Common myeloid progenitor, CD34-positive (primary cell): ENCODE measurements at places on chromosomes 16 and 17.
A peak's percentile ranks its signal among the peaks of the same experiment; 100 is the strongest.

DNA sequence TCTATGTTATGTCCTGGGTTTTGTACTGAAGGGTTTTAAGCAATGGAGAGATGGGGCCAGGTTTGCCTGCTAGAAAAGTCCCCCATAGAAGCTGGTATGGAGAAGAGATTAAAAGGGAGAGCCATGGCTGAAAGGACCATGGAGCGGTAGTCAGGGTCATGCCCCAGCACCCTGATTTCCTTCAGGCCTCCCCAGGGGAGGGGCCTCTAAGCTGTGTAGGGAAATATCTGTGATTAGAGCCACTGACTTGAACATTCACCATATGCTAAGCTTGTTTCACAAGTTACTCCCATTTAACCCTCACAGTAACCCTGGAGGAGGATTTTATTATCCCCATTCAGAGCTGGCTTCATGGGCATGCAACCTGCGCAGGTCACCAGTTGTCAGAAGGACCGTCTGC lies 3.8 kb upstream of the ATP2A3 start:
- DNase-seq: no peak

DNA sequence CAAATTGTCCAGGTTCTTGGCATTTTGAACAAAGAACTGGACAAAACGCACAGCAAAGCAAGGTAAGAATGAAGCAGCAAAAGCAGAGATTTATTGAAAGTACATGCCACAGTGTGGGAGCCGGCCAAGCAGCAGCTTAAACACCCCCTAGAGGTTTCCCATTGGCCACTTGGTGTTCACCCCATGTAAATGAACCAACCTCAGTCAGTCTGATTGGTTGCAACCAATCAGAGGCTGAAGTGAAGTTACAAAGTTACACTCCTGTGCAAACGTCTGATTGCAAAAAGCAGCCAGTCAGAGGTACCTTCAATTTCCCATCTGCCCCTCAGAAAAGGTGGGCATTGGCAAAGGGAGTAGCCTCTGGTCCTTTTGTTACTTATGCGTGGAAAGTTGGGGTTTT lies 8.8 kb upstream of the ZNF263 start:
- DNase-seq: no peak

GRCh38 chr16:4365014-4365406 lies 6.6 kb upstream of the VASN start:
- no peak for DNase-seq

- no peak for DNase-seq
Measured at GRCh38 chr17:21082001-21082436, 39.2 kb upstream of the USP22 start.

DNA sequence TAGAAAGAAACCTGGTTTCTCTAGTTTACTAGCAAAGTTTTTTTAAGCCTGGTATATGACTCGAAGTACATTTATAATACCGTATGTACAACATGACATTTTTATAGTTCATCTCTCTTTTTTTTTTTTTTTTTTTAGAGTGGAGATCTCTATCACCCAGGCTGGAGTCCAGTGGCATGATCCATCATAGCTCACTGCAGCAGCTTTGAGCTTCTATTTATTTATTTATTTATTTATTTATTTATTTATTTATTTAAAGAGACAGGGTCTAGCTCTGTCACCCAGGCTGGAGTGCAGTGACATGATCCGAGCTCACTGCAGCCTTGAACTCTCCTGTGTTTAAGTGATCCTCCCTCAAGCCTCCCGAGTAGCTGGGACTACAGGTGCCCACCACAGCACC lies 25.9 kb upstream of the VPS4A start:
- DNase-seq: no peak

GRCh38 chr17:50328363-50329325 lies 17.3 kb upstream of the XYLT2 start:
- DNase-seq: no peak

DNA sequence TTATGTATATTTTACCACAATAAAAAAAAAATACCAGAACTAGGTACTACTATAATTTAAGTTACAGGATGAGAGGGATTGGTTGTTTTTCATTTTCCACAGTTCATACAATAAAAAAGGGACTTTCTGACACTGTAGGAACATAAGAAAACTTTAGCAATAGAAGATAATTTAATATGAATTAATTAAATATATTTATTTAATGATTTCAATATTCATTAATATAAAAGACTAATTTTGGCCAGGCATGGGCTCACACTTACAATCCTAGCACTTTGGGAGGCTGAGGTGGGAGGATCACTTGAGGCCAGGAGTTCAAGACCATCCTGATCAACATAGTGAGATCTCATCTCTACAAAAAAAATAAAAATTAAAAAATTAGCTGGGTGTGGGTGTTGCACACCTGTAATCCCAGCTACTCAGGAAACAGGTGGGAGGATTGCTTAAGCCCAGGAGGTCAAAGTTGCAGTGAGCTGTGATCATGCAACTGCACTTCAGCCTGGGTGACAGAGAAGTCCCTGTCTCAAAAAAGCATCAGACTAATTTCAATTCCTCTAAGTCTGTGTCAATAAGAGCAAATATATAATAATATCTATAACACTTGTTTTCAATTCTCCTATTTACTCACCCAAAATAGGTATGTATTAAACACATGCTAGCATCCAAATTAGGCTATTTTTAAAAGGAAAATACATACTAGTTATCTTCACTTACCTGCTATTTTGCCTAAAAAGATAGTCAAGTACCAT lies 79.6 kb downstream of the BRIP1 start:
- no peak for DNase-seq

GRCh38 chr17:40560592-40561293 lies 4.5 kb downstream of the CCR7 start:
- peak; percentile 64 for DNase-seq

DNA sequence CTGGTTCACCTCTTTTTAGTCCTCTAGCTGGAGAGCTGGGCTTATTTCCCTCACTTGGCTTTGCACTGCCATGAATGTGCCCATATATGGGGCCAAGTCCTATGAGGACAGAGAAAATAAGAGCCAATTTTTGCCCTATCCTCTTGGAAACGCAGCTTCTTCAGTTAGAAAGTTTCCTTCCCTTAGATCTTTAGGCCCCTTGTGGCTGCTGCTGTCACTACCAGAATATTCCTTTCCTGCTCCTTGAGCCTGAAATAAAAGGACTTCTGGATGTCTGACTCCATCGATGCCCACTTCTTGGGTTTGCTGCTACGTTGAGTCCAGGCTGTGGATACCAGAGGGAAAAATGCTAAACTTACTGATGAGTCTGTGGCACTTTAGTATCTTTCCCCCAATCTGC lies 487.1 kb downstream of the GRIN2A start:
- no peak for DNase-seq

DNA sequence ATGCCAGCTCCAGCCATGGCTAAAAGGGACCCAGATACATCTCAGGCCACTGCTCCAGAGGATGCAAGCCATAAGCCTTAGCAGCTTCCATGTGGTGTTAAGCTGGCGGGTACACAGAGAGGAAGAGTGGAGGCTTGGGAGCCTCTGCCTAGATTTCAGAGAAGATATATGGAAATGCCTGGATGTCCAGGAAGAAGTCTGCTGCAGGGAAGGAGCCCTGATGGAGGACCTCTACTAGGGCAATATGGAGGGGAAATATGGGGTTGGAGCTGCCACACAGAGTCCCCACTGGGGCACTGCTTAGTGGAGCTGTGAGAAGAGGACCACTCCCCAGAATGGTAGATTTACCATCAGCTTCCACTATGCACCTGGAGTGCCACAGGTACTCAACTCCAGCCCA lies 32.1 kb downstream of the RNF112 start:
- DNase-seq: no peak

DNA sequence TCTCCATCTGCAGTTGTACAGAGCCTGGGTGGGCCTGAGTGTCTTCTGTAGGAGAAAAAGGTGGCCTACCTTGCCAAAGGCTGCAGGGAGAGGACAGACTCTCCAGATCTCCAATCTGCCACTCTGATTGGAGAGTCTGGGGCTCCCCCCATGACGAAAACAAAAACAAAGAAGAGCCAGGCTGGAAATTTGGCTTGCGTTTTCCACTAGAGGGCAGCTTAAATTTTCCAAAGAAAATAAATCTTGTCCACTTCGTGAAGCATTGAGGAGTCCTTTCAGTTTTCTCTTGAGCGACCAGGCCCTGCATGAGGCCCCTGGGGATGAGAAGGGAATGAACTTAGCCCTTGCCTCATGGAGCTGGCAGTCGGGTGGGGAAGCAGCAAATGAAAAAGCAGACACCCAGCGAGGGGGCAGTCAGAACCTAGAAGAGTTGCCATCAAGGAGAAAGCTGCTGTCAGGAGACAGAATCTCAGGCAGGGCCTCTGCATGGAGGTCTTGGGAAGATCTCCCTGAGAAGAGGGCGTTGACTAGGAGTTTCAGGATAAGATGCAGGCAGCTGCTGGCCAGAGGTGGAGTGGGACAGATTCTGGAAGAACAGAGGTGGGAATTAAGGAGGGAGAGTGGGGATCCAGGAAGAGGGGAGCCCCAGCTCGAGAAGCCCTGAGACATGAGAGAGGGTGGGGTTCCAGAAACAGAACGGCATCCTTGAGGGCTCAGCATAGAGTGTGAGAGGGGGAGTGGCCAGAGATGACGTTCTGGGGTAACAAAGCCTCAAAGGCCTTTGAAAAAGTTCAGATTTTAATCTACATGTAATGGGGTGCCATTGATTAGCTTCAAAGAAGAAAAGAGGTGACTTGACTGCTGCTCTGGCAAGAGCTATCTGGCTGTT lies 8.4 kb upstream of the SHCBP1 start:
- no peak for DNase-seq

DNA sequence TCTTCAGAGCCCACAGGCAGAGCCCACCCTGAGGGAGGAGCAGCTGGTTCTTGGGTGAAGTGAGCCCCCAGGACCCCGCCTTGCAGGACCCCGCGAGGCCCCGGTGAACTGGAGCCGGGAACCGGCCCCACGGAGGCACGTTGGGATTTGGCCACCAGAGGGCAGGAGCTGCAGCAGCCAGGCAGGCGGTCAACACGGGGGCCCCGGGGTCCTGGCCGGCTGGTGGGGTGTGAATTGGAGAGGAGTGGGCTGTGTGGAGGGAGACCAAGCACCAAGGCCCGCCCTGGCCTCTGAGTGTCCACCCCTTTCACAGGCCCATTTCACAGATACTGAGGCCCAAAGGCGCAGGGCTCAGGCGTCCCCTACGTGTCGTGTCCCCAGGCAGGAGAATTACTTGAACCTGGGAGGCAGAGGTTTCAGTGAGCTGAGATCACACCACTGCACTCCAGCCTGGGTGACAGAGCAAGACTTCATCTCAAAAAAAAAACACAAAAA lies 2.2 kb downstream of the DPEP1 start:
- DNase-seq: no peak

- no peak for DNase-seq
Measured at GRCh38 chr17:82239401-82239925, 10.6 kb downstream of the SLC16A3 start.

GRCh38 chr17:6059406-6059805 lies 10.8 kb upstream of the WSCD1 start:
- DNase-seq: no peak

GRCh38 chr17:53420035-53420641 lies 402.6 kb upstream of the KIF2B start:
- DNase-seq: no peak

GRCh38 chr16:27515874-27516353 lies 33.8 kb downstream of the GTF3C1 start:
- DNase-seq: peak; percentile 47

GRCh38 chr17:57356719-57357391 lies 100.5 kb downstream of the MSI2 start:
- peak; percentile 72 for DNase-seq

DNA sequence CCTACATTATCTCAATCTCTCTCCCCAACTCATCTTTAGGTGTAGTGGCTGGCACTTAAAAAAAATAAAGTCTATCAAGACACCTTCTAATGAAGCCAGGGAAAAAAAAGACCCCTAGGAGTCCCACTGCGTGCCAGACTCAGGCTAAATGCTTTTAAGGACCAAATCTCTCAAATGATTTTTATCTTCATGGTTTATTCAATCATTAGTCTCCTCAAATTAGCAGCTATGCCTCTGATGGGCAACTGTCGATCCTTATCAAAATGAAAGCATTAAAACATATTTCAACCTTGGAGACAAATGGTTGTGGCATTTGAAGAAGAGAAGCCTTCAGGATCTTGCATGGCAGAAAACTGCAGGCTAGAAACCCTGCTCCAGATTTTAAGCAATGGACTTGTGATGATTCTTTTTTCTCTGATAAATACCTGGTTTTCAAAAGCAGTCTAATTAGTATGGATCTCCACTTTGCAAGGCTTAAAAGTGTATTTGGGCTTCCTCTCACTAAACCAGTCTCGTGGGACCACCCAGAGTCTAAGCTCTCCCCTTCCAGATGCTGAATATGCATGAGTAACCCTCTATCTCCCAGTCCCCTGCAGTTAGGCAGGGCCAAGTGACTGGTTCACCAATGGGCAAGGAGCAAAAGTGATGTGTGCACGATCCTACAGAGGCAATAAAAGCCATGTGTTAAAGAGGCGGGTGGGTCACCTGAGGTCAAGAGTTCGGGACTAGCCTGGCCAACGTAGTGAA lies 14.9 kb downstream of the ITPRIPL2 start:
- no peak for DNase-seq

DNA sequence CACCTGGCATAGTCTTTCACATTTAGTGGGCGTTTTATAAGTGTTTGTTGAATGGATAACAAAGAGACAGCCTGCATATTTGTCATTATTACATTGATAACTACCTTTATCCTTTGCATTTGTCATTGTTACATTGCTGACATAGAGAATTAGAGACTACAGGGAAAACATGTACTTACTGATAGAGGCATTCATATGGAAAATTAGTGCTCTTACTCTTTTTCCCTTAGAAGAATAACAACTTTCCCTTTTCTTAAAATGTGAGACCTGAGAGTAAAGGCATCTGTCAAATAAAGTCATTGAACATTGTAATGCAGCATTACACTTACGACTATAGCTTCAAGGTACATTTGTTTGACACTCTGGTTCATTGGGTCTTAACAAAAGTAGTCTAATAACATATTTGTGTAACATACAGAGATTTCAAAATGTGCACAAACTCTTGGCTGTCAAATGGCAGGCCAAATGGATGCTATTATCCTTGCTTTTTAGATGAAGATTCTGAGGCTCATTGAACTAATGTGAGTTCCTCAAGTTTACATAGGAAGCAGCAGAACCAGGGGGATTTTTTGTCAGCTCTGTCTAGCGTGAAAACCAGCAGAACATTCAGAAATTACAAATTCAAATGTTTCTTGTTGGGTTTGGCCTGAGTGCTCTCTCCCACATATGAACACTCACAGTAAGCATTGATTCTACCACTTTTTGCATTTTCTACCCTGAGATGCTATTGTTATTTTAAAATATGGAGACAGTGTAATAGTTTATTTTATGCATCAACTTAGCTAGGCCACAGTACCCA lies 28.5 kb downstream of the SMIM36 start:
- DNase-seq: no peak
